ENCODE measurements at places on chromosomes 7 and 10.
A peak's percentile ranks its signal among the peaks of the same experiment; 100 is the strongest.

- peak; percentile 40 for DNase-seq
Observed at GRCh38 chr10:34494012-34494411, 321.1 kb downstream of the PARD3 start.

- no peak for DNase-seq
Observed at GRCh38 chr10:24857031-24857725, 95.2 kb downstream of the PRTFDC1 start.

GRCh38 chr10:31932838-31933237 is 4.2 kb upstream of the ARHGAP12 start:
- DNase-seq: no peak

DNA sequence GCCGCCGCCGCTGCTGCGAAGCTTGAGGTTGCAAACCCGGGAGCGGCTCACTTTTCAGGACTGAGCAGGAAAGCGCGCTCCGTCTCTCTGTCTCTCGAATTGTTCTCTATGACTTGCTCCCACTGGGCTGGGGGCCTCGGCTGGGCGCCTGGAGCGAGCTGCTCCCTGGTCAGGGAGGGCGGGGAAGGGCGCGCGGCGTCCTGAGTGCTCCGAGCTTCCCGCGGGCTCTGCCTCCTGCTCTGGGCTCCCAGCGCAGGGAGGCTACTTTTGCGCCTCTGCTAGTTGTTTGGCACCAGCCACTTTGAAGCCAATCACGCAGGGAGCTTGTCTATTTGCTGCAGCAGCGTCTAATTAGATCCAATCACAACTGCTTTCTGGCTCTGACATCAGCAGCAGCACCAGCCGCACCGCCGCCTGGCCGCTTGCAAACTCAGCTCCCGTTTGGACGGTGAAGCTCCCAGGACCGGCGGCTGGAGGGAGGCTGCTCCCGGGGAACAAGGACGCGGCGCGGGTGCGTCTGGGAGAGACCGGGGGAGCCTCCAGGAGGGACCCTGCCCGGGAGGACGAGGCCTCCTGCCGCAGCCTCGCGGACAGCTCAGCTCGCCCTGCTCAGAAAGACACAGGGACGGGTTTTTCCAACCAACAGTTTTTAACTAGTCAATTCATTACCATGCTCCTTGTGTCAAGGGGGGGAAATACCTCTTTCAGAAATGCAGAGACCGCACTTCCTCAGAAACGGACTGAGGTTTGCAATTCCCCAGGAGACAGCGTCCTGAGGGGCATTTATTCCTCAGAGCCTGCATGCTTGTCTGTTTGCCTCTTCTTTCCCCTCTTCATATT is at the start of gene ADARB2:
Gene ADARB2 (minus strand): TSS at position 304 of the 840 bp plus-strand sequence.
- no peak for DNase-seq

DNA sequence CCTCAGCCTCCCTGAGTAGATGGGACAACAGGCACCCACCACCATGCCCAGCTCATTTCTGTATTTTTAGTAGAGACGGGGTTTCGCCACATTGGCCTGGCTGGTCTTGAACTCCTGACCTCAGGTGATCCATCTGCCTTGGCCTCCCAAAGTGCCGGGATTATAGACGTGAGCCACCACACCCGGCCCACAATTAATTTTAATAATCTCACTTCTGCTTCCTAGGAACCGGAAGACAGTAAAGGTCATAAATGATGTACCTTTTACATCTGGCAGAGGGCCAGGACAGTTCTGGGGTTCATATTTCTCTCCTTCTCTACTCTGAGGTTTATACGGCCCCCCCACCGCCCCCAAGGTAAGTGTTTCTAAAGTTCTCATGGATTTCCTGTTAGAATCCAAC is 31.2 kb upstream of the AOAH start:
- no peak for DNase-seq

GRCh38 chr7:111107579-111107978 is 16.7 kb downstream of the LRRN3 start:
- no peak for DNase-seq

DNA sequence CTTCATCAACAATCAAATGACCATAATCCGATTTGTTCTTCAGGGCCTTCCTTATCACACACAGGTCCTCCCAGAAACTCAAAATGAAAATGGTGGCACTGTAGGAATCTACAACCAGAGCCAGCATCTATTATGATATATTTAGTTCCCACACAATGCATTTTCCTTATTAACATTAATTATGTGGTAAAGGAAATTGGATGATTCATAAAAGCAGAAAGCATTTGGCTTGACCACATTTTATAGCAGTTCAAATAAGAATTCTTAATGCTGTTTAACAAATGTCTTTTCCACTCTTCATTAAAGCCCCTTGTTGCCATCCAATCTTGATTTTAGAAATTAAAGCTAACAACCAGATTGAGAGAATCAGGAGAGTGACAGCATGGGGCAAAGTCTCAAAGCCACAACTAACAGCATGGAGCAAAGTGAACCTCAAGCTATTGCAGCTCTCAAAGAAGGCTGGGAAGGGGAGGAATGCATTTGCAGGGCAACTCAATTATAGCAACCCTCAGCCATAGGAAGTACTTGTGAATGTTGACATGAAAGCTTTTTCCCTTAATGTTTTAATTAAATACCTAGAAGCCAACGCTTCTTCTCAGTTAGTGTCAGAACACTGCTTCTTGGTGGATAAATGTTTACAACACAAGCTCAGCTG is 549.1 kb downstream of the NXPH1 start:
- DNase-seq: no peak

DNA sequence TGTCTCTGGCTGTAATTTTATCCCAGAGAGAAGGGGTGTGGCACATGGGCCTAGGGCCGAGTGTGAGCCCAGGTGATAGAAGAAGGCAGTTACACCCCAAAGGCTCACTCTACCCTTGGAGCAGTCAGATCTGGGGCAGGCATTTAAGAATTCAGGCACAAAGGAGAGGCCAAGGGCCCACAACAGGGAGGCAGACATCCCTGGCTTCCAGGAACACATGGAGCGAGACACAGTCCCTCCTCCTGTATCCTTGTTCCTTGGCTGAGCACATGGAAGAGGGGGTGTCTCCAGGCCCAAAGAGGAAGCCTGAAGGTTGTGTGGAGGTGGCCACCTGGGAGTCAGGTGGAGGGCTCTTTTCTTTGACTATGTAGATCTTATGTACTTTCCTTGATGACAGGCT is 286.2 kb downstream of the RPS24 start:
- no peak for DNase-seq

DNA sequence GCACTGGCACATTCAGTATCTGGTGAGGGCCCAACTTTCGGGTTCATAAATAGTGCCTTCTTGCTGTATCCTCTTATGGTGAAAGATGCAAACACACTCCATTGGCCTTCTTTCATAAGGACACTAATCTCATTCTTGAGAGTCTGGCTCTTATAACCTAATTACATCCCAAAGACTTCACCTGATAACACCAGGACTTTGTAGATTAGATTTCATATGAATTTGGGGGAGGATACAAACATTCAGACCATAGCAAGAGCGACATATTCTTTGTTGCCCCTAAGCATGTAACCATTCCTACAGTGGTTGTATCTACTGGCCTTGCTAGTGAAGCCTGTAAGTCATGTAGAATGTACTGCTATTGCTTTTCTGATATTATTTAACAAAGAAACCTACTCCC is 525.2 kb downstream of the GFRA1 start:
- no peak for DNase-seq

GRCh38 chr7:117837841-117838240 is 35.4 kb downstream of the CTTNBP2 start:
- DNase-seq: no peak

- DNase-seq: no peak
Observed at GRCh38 chr7:22052674-22053365, 107.1 kb upstream of the CDCA7L start.
